ENCODE measurements at places on chromosomes 1 and 21.

DNA sequence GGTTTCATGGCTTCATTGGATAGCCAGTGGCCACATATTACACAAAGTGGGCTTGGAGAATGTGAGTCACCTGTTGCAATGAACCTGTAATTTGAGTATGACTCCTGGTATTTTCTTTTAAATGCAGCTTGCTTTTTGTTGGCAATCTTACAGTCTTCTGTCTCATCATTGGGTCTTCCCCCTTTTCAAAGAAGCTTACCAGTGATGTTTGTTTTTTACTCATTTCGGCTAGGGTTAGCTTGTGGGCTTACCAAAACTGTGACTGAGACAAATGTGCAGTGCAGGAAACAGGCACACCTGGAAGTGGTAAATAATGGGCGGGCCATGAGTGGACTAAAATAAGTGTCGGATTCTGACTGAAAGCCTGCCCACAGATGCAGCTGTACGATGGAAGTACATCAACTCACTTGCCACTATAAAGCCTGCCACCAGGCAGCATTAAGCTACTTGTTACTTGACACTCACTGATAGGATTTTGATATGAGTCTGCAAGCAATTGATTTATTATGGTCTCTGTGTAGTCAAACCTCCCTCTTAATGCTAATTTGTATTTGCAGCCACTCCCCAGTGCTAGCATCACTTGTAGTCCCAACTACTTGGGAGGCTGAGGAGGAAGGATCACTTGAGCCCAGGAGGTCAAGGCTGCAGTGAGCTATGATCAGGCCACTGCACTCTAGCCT, 4.2 kb downstream of the HHAT start:
- no peak for DNase-seq

DNA sequence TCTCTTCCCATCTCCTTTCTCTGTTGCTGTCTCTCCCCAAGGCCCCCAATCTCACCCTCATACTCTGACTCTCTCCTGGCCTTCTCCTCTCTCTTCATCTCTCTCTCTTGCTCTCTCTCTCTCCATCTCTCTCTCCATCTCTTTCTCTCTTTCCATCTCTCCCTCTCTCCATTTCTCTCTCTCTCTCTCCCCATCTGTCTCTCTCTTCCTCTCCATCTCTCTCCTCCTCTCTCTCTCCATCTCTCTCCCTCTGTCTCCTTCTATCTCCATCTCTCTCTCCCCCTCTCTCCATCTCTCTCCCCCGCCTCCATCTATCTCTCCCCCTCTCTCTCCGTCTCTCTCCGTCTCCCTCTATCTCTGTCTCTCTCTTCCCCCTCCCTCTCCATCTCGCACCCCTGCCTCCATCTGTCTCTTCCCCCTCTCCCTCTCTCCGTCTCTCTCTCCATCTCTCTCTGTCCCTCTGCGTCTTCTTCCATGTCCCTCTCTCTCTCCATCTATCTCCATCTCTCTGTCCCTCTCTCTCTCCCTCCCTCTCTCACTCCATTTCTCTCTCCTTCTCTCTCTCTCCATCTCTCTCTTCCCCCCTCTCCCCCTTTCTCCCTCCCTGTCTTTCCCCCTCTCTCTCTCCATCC, 16.0 kb upstream of the EPHA8 start:
- no peak for DNase-seq

- no peak for DNase-seq
Measured at GRCh38 chr1:160408864-160409263, 8.5 kb downstream of the VANGL2 start.

DNA sequence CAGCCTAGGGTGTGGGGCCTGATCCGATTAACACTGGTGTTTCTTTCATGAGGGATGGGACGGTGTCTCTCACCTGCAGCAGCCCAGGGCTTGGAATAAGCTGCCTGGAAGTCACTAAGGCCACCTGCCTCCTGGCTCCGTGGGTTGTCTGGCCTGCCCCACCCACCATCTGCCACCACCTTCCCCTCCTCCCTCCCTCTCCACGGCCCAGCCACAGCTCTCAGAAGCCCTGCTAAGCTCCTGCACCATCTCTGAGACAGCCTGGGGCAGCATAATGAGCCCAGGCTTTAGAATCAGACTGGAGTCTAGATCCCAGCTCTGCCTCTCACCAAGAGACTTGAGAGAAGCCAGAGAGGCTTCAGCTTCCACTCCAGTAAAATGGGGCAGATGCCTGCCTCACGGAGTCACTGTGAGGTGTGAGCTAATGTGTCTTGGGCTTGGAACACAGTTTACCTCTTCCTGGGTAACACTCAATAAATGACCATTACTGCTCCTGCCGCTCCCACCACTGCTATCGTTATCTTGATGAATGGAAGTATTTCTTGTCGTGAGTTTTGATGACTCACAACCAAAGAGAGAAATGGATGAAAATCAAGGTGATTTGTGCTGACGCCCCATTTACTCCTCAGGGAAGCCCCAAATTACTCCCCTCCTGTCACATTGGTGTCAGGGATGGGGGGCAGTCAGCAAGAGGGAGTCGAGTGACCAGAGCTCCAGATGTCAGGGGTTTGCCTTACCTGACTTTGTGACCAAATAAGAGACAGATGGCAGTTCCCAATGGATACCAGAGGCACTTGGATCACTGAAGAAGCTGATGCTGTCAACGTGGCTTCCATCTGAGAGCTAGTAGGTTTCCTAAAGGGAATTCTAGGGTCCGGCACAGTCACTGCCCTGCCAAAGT, 23.5 kb upstream of the C1QA start:
- no peak for DNase-seq

DNA sequence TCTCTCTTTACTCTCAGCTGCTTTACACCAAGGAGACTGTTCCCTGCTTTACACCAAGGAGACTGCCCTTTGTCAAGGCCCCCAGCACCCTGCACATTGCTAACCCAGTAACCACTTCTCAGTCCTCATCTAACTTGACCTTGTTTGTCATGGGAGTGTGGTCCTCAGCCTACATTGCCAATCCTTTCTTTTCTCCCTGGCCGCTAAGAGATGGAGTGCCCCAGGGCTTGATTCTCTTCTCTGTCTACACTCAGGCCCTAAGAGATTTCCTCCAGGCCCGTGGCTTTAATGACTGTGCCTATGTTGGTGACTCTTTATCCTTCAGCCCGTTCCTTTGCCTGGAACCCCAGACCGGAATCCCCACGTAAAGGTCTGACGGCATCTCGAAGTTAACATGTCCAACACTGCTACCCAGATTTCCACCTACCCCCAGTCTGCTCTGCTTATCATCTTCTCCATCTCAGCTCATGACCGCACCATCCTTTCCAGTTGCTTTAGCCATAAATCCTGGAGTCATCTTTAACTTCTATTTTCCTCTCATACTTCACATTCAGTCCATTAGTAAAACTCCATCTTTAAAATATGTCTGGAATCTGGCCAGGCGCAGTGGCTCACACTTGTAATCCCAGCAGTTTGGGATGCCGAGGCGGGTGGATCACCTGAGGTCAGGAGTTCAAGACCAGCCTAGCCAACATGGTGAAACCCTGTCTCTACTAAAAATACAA, 9.5 kb upstream of the SEMA4A start:
- no peak for DNase-seq

DNA sequence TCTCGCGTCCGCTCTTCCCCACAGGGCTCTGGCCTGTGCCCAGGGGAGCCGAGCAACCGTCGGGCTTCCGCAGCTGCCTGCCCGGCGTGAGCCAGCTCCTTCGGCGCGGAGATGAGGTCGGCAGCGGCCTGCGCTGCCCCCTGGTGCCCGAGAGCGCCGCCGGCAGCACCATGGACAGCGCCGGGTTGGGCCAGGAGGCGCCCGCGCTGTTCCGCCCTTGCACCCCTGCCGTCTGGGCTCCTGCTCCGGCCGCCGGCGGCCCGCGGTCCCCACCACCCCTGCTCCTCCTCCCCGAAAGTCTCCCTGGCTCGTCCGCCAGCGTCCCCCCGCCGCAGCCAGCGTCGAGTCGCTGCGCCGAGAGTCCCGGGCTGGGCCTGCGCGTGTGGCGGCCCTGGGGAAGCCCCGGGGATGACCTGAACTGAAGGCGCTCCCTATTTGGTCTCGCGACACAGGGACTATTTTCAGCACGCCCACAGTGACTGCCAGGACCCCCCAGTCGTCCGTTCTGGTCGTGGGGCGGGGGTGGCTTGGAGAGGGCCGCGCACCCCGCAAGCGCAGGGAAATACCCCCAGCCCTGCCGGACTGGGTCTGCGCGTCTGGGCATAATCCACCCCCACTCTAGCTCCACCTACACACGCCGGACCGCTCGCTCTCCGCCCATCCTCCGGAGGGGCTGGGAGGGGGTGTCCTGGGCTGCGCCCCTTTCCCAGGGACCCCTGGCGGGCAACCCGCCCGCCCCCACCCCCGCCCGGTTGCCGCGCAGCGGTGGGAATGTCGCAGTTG, 1.3 kb downstream of the HES3 start:
- DNase-seq: peak; percentile 83

- no peak for DNase-seq
Measured at GRCh38 chr1:170721621-170722020, 57.7 kb downstream of the PRRX1 start.

- DNase-seq: peak; percentile 26
Measured at GRCh38 chr1:118333601-118334210, 148.7 kb upstream of the SPAG17 start.

- peak; percentile 58 for DNase-seq
Measured at GRCh38 chr1:204190212-204191211, 5.8 kb downstream of the KISS1 start.

DNA sequence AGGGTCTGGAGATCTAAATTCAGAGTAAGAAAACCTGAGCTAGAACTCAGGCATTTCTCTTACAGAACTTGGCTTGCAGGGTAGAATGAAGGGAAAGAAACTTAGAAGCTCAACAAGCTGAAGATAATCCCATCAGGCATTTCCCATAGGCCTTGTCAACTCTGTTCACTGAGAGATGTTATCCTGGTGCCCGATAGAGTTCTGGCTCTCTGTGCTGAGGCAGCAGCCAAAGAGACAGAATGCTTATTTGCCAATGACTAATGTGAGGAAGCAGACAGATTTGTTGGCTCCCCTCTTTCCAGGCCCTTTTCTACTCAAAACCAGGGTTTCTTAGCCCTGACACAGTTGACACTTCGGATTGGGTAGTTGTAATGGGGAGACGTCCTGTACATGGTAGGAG, 22.3 kb upstream of the TRIM45 start:
- DNase-seq: no peak

- DNase-seq: peak; percentile 13
Measured at GRCh38 chr1:218573925-218574324, 228.8 kb downstream of the TGFB2 start.

- no peak for DNase-seq
Measured at GRCh38 chr21:43994085-43994484, 18.0 kb upstream of the TRAPPC10 start.

GRCh38 chr1:52627028-52627427, 5.9 kb upstream of the SHISAL2A start:
- DNase-seq: no peak

- no peak for DNase-seq
Measured at GRCh38 chr1:54842206-54842915, 41.2 kb upstream of the TTC22 start.

- no peak for DNase-seq
Measured at GRCh38 chr1:189496768-189497167, 980.9 kb downstream of the BRINP3 start.

GRCh38 chr1:173248247-173248940, 41.3 kb upstream of the TNFSF4 start:
- DNase-seq: no peak

DNA sequence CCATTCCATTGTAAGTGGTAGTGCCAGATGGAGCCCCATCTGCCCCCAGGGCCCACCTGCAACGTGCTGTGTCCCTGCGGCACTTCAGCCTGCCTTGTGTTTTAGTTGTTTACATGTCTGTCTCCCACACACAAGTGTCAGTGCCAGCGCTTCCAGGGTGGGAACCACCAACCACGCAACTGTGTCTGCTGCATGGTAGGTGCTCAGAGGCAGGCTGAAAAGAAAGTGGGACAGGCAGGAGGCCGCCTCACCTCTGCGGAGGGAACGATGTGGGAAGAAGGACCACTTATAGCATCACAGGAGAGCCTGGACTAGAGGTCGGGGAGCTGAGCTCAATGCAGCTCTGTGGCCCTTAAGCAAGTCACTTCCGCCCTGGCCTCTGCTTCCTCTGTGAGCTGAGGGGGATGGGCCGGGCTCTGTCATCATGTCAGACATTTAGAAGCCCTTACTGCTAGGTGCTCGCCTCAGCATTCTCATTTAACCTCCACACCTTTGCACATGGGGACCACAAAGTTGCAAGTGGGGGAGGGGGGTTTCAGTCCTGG, 17.9 kb downstream of the SLC9A1 start:
- DNase-seq: peak; percentile 24

DNA sequence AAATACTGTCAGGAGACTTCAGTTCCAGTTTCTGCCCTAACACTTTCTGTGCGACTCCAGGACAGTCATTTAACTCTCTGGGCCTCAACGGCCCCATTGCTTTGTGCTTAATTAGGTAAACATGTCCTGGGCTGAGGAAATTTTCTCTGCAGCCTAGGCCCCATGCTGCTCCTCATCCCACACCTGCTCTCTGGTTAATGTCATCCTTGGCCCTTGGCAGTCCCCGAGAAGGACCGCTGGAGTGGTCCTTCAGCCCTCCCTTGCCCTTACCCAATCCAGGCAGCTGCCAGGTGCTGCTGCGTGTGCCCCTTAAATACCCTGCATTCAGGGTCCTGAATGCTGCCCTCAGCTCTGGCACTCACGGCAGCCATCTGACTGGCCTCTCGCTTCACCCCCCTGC, 18.7 kb downstream of the UBL4B start:
- DNase-seq: no peak

DNA sequence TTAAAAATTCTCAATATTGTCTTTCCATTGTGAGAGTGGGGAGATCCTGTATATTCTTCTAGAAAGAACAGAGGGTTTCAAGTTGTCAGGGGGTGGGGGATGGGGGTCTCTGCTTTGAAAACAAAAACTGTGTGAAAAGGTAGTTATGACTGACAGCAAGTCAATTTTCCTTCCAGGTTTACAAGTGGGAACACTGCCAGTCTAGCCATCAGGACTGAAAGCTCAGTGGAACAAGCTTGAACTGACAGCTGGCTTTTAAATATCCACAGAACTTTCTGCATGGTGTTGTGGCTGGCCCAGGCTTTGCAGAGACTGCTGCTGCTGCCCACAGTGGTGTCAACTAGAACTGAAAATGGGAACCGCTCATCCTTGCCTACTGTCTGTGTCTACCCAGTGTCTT, 162.6 kb downstream of the TNR start:
- DNase-seq: no peak

GRCh38 chr1:33842348-33842747, 21.5 kb upstream of the HMGB4 start:
- no peak for DNase-seq

DNA sequence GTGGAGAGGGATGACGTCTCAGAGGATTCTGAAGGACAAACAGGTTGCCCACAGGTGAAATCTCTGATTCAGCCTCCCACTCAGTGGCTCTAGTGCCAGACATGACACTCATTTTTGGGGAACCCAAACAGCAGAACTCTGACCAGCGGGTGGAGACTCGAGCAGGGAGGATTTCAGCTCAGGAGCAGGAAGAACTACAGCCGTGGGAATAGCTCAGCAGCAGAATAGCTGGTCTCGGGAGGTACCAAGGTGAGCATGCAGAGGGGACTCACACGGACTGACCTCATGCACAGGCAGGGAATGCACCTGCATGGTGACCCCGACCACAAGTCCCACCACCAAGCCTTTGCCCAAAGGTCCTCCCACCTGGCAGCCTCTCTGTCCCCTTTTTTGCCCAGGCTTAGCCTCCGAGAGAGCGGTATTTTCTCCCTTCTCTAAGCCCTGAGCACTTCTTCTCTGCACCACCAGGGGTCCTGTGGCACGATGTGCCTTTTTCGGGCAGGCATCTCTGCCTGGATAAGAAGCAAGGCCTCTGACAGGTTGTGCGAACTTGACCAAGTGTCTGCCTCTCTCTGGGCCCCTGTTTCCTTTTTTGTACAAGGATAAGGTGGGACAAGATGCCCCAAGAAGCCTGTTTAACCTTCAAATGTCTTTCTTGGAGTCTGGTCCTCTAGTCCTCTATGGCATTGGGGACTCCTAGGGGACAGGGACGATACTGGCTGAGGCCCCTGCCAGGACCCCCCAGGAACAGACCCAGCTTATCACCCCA, 8.8 kb upstream of the FGR start:
- DNase-seq: peak; percentile 72

All from choroid plexus epithelial cell (primary cell).